ENCODE measurements at places on chromosomes 1 and 21.

- DNase-seq, result no peak
These were observed 12.7 kb downstream of the UBE2J2 start for GRCh38 chr1:1260843-1261560.

DNA sequence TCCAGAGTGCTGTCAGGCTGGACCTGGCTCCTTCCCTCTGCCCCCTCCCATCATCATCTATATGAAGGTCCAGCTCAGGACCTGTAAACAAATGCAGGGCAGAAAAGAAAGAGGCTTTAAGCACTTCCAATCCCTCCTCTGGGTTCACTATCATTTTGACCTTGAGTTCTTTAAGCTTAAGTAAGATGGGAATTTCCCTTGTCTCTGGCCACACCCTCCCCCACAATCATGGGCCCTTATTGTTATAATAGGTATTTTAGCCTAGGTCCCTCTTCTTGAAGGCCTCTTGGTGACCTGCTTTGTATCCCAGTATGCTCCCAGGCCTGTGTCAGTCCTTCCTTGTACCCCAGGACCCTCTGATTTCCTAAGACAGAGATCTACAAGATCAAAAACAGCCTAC lies 45.1 kb upstream of the EPS15 start:
- no peak for DNase-seq

- DNase-seq, result no peak
These were observed 80.8 kb downstream of the S1PR1 start for GRCh38 chr1:101317590-101317989.

DNA sequence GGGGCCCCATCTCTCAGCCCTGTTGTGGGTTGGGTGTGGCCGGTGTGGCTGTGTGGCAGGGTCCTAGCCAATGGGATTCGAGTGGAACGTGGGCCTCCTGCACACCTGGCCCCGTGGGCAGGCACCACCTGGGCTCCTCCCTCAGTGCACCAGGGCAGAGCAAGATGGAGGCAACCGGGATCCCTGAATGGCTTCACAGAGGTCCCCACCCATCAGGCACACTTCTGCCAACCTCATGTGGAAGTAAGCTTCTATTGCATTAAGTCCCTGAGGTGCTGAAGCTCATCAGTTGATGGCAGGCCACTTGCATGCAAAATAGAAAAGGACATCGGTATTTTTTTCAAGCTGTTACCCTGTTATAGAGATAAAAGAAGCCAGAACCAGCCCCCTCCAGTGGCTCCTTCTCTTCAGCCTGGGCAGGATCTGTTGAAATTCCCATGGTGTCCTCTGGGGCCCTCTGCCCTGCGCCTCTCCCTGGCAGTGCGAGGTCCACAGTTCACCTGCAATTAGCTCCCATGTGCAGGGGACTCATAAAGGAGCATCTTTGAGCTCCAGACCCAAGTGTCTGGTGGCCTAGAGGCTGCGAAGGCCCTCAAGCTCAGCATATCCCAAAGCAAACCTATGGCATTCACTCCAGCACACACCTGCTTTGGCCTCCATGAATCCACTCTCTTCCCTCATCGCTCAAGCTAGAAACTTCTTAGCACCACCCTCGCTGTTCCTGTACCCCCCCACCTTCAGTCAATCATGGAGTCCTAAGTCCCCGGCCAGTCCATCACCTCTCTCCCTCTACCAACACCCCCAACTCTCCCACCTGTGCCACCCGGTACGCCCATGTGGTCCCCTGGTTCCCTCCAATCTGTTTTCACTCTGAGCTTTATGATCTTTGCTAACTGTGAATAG lies 2.1 kb upstream of the SLC45A1 start:
- DNase-seq, result no peak

DNA sequence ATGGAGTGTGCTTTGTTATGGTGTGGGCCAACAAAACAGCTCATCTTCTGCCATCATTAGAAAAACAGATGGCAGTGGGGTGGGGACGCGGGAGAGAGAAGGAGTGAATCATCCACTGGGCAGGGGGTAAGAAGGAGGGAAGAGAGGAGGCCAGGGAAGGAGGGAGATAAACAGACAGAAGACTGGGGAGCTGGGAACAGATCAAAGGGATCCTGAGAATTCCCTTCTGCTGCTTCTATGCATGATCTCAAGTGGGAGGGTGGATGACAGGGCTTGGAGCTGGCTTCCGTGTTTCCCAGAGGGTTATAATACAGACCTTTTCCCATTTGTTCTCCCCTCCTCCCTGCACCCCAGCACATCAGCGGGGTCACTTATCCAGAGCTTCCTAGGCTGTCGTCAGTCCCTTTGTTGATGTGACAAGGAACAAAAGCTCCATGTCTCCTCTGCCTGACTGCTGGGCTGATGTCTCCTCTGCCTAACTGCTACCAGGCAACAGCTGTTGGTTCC lies 338.6 kb downstream of the PAPPA2 start:
- no peak for DNase-seq

GRCh38 chr1:109722908-109723691 lies 11.0 kb downstream of the GSTM5 start:
- DNase-seq, result no peak

GRCh38 chr21:28142697-28143096 lies 850.0 kb downstream of the LTN1 start:
- DNase-seq, result no peak

DNA sequence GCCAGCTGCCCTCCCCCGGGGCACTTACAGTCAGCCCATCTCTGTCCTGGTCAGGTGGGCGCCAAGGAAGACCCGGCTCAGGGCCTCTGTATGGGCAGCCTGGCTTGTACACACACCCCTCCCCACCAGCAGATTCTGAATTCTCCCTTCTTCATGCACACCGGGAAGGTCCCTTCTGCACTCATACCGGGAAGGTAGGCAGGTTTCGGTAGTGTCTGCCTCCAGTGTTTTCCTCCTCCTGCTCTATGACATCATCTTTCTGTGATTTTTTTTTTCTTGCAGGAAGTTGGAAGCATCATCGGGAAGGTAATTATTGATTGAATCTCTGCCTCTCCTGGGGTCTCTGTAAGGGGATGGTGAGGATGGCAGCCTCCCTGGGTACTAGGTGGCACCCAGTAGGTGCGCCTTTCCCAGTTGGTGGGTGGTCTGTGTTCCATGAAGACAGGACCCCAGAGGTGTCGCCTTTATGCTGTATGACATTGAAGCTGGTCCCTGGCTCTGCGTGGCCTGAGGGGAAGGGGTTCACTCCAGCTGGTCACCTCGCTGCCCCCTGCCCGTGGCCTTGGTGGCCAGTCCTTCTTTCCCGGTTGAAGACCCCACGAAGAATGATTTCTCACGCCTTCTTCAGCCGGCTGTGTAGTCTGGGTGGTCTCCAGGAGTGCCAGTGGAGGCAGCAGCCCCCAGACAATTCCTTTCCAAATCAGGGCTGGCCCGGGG lies 82.1 kb upstream of the COL6A1 start:
- DNase-seq, result no peak

DNA sequence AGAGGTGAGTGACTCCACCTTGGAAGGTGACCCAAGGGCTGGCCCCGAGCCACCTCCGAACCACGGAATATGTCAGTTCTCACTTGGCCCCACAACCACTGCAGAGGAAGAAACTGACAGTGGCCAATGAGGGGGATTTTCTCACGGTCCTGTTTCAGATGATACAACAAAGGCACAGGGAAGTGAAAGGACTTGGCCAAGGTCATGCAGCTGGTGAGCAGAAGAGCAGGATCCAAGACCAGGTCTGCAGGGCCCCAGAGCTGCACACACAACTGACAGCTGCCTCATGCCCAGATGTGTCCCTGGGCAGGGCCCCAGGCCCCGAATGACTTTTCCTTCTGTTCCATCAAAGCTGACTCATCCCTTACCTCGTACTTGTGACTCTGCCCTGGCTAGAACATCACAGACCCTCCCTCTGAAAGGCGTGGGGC lies 25.8 kb upstream of the EVA1B start:
- DNase-seq, result no peak

GRCh38 chr1:153705484-153705883 lies 22.4 kb upstream of the INTS3 start:
- DNase-seq, result no peak

GRCh38 chr1:21590934-21591333 lies 78.2 kb downstream of the RAP1GAP start:
- DNase-seq, result no peak

DNA sequence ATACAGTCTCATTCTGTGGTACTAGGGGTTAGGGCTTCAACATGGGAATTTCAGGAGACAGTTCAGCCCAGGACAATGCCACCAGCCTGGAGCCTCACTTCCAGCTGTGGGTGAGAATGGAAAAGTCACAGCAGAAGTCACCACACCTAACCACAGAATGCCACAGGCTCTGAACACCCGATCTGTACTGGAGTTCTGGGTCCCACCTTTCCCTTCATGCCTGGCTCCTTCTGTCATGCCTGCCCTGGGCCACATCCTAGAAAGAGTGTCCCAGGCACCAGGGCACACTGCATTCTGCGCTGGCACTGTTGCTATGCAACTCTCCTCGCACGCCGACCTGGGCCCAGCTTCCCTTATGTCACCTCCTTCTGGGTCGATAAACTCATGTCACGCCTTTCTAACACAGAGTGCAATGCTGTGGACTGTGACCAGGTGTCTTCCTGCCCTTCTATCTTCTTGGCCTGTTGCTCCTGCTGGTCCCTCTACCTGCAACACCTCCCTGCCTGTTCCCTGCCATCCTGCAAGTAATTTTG lies 21.2 kb downstream of the RCSD1 start:
- DNase-seq, result no peak

- DNase-seq, result no peak
These were observed 37.4 kb downstream of the TRIT1 start for GRCh38 chr1:39845569-39846566.

GRCh38 chr1:107293901-107294613 lies 153.2 kb downstream of the NTNG1 start:
- no peak for DNase-seq

DNA sequence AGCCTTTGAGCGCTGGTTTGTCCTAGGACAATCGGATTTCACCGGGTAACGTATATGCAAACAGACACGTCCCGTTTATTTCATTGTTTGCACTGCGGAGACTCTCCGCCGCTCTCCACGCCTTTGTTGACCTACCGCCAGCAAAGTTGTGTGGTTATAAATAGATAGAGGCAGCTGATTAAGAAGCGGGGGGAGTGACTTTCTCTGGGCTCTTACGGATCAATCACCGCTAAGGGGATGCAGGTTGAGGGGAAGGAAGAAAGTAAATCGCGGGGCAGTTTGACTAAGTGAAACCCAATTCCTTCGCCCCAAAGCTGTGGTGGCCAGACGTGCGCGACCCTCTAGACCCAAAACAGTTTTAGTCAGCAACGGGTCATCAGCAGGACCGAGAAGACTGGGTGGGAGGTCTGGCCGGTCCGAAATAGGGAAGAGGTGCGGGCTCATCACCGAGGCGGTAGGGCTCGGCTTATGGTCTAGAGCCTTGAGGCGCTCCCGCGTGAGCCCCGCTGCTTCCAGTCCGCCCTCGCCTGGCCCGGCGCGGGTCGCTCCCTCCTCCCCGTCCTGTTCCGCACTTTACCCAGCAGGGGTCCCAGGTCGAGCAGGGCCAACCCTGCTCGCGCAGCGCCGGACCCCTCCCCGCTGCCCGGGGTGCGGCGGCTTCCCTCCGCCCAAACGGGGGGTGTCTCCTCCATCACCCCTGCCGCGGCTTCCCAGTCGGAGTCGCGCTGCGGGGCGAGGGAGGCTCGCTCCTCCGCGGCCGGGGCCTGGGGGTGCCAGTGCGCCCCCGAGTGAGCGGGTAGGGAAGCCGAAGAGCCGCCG lies 120.8 kb upstream of the RRP15 start:
- no peak for DNase-seq

- no peak for DNase-seq
These were observed 10.5 kb upstream of the SPEN start for GRCh38 chr1:15836772-15837669.

GRCh38 chr1:96962751-96963211 lies 241.2 kb downstream of the PTBP2 start:
- no peak for DNase-seq

- DNase-seq, result no peak
These were observed 26.4 kb upstream of the IFNAR2 start for GRCh38 chr21:33203371-33203724.

GRCh38 chr21:30148906-30149305 lies 17.7 kb downstream of the CLDN17 start:
- DNase-seq, result no peak

- DNase-seq, result no peak
These were observed 356.1 kb downstream of the OMA1 start for GRCh38 chr1:58190267-58190988.

DNA sequence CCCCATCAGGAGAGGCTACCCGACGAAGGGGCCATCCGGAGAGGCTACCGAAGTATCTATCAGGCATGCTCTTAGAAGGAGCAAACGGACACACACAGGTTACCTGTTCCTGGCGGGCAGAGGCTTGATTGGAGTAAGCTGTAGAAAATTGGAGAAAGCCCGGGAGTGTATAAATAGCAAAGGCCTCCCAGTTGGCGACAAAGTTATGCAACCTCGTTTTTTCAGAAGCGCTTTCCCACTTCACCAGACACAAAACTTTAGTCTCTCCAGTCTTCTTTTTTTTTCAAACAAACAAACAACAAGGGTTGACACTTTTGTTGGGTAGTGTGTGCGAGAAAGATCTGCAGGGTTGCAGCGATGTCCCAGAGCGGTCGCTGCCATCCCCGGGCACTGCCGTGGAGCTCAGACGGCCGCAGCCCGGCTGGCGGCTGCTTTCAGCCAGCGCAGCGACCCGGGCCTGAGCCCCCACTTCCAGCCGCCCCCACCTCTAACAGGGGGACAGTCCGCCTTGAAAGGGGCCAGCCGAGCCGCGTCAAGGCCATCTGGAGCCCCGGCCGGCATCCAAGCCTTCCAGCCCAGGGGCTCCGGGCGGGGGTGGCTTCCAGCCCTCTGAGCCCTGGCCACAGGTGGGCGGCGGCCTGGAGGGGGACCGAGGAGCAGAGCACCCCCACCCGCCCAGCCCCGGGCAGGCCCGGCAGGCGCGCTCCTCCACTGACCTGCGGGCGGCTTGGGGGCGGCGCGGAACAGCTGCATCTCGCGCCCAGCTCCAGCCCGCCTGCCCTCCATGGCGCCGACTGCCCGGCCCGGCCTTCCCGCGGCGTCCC lies 616 bp downstream of the MCOLN3 start:
- DNase-seq, result no peak
